ENCODE measurements at places on chromosomes 4 and X.
A peak's percentile ranks its signal among the peaks of the same experiment; 100 is the strongest.

DNA sequence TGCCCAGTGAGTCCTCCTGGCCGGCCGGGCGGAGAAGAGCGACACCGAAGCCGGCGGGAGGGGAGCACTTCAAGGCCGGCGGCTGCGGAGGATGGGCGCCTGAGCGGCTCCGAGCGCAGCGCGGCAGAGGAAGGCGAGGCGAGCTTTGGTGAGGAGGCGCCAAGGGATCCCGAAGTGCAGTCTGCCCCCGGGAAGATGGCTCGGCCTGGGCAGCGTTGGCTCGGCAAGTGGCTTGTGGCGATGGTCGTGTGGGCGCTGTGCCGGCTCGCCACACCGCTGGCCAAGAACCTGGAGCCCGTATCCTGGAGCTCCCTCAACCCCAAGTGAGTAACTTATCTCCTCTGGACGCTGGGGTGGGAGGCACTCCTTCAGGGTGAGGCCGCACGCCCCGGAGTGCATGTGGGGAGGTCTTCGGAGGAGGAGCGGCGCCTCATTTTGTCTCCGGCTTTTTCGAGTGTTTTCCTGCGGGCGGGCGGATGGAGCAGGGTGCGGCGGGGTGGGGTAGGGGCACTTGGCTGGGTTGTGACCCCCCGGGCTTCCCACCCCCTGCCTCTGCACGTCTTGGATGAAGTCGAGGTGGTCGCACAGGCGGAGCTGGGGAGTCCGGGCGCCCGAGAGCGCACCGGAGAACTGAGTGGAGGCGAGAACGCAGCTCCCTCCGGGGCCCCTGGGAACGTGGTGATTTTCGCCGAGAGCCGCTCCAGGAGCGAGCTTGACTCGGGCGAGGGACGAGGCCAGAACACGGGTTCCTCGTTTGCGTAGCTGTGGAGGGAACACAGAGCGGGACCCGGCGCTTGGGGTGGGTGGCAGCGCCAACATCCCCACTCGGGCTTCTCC, 979 bp downstream of the EFNB1 start:
- DNase-seq, result peak; percentile 31

DNA sequence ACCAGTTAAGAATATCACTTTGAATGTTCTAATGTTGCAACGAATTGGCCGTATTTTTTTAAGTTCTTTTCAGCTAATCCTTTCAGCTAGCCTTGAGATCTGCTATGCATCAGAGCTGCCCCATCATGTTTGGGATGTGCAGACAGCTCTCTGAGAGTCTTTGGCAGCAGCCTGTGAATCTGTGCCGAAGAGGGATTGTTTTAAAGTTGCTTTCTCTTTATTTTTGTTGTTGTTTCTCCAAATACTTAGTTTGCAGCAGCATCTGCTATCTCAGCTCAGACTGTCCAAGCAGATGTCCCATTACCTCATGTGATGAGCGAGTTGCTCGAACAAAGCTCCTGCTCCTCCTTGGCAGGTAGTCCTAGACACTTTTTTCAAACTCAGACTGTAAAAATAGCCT, 1002.5 kb upstream of the INTU start:
- no peak for DNase-seq

DNA sequence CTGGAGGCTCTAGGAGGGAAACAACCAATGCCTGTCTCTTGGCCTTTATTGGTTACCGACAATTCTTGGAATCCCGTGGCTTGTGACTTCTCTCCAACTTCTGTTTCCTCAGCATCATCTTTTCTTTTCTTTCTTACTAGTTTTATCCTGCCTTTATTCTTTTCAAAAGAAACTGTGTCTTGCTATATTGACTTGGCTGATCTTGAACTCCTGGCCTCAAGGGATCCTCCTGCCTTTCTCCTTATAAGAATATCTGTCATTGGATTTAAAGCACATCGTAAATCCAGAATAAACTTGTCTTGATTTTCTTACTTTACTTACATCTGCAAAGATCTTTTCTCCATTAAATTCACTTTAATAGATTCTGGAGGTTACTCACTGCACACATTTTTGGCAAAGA, 49.9 kb upstream of the UGT2B10 start:
- DNase-seq, result no peak

GRCh38 chr4:145779319-145779801, 99.4 kb downstream of the C4orf51 start:
- DNase-seq, result no peak

GRCh38 chrX:118558926-118559325, 63.3 kb downstream of the DOCK11 start:
- no peak for DNase-seq

- no peak for DNase-seq
Measured at GRCh38 chr4:140557831-140558435, 10.8 kb downstream of the UCP1 start.

Measured in RPMI7951 (cell line).